Breast epithelium (tissue), 4 donors: ENCODE measurements at places on chromosomes 7 and 10. TPM values are rescaled to one million over a fixed set of nuclear protein-coding genes. Genes with fewer than 3 reads are reported as not detected.

Gene SSC4D
- not detected for total RNA-seq

Gene KCP
- total RNA-seq, result 0.33 TPM

Gene ARHGEF5
- 5.9 TPM for total RNA-seq

Gene HKDC1
- total RNA-seq, result not detected

- no peak for DNase-seq
These were observed 40.1 kb downstream of the RBM33 start for GRCh38 chr7:155684543-155684942.

- no peak for DNase-seq
These were observed 8.1 kb downstream of the FAM171A1 start for GRCh38 chr10:15363031-15363430.

DNA sequence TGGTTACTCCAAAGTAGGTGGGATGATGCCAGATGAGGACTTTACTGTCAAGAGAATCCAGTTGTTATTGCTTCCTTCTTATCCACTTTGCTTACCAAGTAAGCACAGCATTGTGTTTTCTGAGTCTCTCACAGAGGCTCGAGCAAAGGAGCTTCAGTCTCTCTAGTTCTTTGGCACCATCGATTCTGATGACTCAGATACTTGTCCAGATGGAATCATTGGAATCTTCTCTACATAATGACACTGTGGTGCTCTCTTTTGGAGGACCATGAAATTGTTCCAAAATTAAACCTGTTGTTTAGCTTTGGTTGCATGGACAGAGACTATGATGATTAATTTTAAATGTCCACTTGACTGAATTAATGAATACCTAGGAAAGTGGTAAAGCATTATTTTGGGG lies 132.6 kb downstream of the NXPH1 start:
- DNase-seq, result no peak
